Pericardium fibroblast (primary cell): ENCODE measurements at places on chromosomes 12 and 14. TPM values are rescaled to one million over a fixed set of nuclear protein-coding genes. Genes with fewer than 3 reads are reported as not detected.

The TMEM179 gene
- not detected in 2 replicates for total RNA-seq

The DDN gene
- total RNA-seq: 0.23 TPM in 1 of 2 replicates, not detected in the other

The SIX6 gene
- not detected in 2 replicates for total RNA-seq

The GLS2 gene
- total RNA-seq: not detected in 2 replicates

The CLEC1B gene
- not detected in 2 replicates for total RNA-seq

The ANKRD33 gene
- not detected in 2 replicates for total RNA-seq

The MMP19 gene
- 20.8 and 25.9 TPM in 2 replicates for total RNA-seq

The MIP gene
- total RNA-seq: not detected in 2 replicates

The FAIM2 gene
- total RNA-seq: 4.0 and 21.1 TPM in 2 replicates

The BAZ1A gene
- total RNA-seq: 20.4 and 23.3 TPM in 2 replicates

The MGP gene
- total RNA-seq: 1,418 and 4,199 TPM in 2 replicates

The RNU6-7 gene
- not detected in 2 replicates for total RNA-seq

The STON2 gene
- 0.51 TPM in 1 of 2 replicates, not detected in the other for total RNA-seq

The RNU4-1 gene
- total RNA-seq: under 0.01 TPM in 2 replicates

The RILPL1 gene
- total RNA-seq: 14.0 and 19.2 TPM in 2 replicates

The AKAP6 gene
- total RNA-seq: 0.35 and 0.85 TPM in 2 replicates

The BBS10 gene
- total RNA-seq: 8.3 and 8.5 TPM in 2 replicates

The SCN8A gene
- 0.35 and 0.77 TPM in 2 replicates for total RNA-seq

The PZP gene
- not detected in 2 replicates for total RNA-seq

The SLC41A2 gene
- total RNA-seq: 14.5 and 21.4 TPM in 2 replicates

The KRT8 gene
- total RNA-seq: 48.8 and 158 TPM in 2 replicates

The REC8 gene
- 15.1 and 18.4 TPM in 2 replicates for total RNA-seq

The LRP1-AS gene
- total RNA-seq: not detected in 2 replicates

The OR6C2 gene
- total RNA-seq: not detected in 2 replicates

The GSC gene
- 2.8 and 19.2 TPM in 2 replicates for total RNA-seq

The TSPAN9 gene
- total RNA-seq: 31.9 and 41.4 TPM in 2 replicates

The GALNT9 gene
- 2.6 and 8.3 TPM in 2 replicates for total RNA-seq

The DPPA3 gene
- total RNA-seq: not detected in 2 replicates
